ENCODE measurements at places on chromosomes 2 and 18.

- DNase-seq = no peak
Observed at GRCh38 chr2:189492451-189492850, 51.2 kb downstream of the WDR75 start.

DNA sequence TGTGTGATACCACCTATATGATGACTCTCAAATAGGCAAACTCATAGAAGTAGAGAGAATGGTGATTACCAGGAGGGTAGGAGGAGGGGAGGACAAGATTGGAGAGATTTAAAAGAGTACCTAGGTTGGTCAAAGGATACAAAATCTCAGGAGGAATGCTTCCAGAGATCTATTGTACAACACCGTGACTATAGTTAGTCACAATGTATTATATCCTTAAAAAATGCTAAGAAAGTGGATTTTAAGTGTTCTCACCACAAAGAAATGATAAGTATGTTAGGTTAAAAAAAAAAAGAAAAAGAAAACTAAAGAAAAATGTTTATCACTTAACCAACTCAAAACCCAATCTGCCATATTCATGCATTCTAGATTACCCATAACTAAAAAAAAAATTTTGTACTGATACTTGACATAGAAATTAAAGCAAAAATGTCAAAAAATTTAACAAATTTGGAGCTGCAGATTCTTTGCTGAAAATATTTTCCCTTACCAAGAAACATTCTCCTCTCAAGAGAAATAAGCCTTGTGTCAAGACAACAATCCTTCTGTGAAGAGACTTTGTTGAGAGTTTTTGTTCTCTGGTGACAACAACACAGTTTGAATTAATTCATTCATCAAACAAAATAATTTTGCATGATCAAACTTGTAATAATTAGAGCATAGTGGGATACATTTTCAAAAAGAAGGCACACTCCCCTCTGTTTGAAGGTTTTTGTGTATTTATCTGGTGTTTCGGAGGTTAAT, 213.1 kb downstream of the DNER start:
- no peak for DNase-seq

- DNase-seq = no peak
Observed at GRCh38 chr2:82320296-82320695, 2015.7 kb upstream of the LRRTM1 start.

GRCh38 chr2:109155553-109156451, 26.8 kb downstream of the SH3RF3 start:
- no peak for DNase-seq

GRCh38 chr2:195304310-195304709, 352.7 kb upstream of the SLC39A10 start:
- no peak for DNase-seq

DNA sequence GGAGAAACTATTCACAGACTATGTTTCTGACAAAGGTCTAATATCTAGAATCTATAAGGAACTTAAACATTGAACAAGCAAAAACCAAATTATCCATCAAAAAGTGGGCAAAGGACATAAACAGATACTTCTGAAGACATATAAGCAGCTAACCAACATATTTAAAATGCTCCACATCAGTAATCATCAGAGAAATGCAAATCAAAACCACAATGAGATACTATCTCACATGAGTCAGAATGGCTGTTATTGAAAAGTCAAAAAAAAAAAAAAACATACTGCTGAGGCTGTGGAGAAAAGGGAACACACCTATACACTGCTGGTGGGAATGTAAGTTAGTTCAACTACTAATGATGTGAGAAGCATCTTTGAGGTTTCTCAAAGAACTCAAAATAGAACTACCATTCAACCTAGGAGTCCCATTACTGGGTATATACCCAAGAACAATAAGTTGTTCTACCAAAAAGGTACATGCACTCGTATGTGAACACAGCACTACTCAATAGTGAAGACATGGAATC, 220.4 kb upstream of the TFPI start:
- no peak for DNase-seq

- DNase-seq = no peak
Observed at GRCh38 chr2:174325373-174326160, 9.2 kb upstream of the SP9 start.

DNA sequence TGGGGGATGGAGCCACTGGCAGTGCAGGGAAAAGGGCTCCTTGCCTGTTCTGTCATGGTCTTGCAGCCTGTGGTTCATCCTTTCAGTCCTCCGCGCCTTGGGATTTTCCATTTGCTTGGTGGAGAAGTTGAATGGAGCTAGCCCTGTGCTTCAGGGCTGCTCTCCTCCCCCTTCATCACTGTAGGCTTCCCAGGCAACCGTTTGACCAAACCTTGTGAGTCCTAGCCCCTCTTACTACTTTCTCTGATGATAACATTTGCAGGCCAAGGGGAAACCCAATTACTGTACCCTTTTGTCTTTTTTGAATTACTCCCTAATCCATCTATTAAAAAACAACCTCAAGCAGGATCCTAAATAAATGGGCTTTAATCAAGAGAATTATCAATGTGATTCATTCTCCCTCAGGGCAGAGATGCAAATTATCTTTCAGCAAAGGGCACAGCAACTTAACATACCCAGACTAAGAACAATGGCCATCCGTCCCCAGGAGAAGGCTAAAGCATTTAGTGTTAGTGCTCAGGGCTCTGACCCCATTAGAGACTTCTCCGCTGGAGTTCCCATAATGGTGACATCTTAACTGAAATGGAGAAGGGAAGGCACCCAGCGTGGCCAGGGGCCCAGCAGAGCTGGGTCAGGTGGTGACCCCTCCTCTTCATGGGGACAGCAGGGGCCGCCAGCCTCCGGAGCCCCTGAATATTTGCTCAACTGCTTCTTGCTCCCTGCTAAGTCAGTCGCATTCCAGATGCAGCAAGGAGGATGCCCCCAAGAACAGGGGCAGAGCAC, 40.7 kb downstream of the RHOB start:
- DNase-seq = no peak

DNA sequence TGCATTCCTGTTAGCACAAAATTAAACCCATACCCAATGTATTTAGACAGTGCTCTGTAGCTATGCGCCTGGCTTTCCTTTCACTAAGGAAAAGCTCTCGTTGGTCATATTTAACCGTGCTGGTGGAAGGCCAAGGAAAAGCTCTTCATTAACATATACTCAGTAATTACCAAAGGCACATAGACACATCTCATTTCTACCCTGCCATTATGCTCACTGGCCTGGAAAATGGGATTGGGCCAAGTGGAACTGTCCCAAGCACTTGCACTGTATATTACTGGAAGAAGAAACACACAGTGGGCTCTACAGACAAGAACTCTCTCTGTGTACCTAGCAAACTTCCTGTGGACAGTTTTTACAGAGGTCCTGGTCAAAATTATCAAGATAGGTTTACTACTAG, 274.4 kb downstream of the ERBB4 start:
- no peak for DNase-seq

- no peak for DNase-seq
Observed at GRCh38 chr2:233145726-233146125, 85.6 kb downstream of the INPP5D start.

DNA sequence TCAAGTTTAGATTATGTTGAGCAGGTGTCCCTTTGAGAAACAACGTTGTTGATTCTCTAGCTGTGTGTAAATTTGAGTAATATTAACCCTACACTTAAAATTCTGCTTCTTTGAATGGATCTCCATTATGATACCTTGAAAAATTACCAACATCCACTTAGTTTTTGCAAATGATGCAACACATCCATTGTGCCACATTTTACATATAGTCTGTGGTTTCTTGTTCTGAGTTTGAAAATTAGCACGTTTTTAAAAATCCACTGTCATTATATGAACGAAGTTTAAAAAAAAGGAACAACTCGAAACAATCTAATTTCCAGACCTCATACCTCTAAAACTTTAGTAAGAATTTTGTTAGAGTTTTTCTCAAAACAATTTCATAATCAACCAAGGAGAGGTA, 37.7 kb downstream of the PIK3C3 start:
- no peak for DNase-seq

GRCh38 chr2:22626621-22627020, 758.4 kb upstream of the KLHL29 start:
- DNase-seq = no peak

- no peak for DNase-seq
Observed at GRCh38 chr2:119248311-119248710, 24.7 kb downstream of the STEAP3 start.

- no peak for DNase-seq
Observed at GRCh38 chr18:58135183-58135641, 91.2 kb downstream of the NEDD4L start.

GRCh38 chr2:155574941-155575340, 757.6 kb downstream of the NR4A2 start:
- no peak for DNase-seq

Measured in activated T-cell treated with anti-CD3 and anti-CD28 coated beads for 48 hours (primary cell).